ENCODE measurements at places on chromosomes 3 and 15.

GRCh38 chr3:76888856-76889255 is 151.0 kb upstream of the ROBO2 start:
- no peak for DNase-seq

DNA sequence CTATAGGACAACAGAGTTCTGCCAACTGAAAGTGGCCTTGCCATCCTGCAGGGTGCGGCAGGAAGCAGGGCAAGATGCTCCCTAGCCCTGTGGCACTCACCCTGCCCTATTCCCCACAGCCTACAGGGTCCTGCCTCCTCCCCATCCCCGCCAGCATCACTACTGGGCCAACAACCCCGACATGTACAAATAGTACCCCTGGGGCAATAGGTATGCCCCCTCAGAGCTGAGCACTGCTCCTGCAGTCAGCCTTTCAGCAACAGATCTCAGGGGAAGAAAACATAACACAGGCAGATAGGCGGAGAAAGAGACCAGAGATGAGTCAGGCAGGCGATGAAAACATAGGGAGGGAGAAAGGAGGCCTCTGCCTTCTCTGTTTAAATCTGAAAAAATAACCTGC is 74.7 kb downstream of the XXYLT1 start:
- DNase-seq = no peak

DNA sequence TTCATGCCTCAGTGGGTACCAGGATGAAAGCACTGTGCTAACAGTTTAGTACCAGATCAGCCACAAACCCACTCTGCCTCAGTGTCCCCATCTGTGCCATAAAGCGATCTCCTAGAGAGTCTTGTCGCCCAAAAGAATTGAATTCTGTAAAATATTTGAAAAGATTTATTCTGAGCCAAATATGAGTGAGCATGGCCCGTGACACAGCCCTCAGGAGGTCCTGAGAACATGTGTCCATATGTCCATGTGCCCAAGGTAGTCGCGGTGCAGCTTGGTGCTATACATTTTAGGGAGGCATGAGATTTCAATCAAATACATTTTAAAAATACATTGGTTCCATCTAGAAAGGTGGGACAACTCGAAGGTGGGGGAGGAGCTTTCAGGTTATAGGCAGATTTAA is 15.4 kb upstream of the NOX5 start:
- DNase-seq = no peak

GRCh38 chr3:149153402-149153801 is 24.0 kb downstream of the HPS3 start:
- no peak for DNase-seq

GRCh38 chr15:101276501-101277037 is 716 bp downstream of the SELENOS start:
- peak; percentile 14 for DNase-seq

DNA sequence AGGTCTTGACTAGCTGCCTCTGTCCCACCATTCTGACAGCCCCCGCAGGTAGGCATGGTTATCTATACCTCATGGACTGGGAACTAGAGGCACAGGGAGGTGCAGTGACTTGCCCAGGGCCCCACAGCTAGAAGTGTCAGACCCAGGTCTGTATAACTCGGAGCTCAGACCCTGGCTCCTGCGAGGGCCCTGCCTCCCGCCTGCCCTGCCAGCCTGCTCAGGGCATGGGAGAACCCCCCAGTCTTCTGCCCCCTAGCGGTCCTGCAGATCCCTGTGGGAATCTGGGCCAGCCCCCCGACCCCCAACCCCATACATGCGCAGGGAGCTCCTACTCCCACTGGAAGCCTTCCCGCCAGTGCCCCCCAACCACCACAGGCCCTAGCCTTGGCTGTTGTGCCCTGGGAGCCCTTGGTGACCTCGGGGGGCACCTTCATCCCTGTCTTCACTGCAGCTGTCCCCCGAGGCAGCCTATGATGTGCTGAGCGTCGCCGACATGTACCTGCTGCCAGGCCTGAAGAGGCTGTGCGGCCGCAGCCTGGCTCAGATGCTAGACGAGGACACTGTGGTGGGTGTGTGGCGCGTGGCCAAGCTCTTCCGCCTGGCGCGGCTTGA is 6.9 kb downstream of the ABTB1 start:
- no peak for DNase-seq

GRCh38 chr3:64203969-64204908 is 21.0 kb downstream of the PRICKLE2 start:
- DNase-seq = no peak

GRCh38 chr3:61908382-61908781 is 347.0 kb downstream of the PTPRG start:
- DNase-seq = no peak

DNA sequence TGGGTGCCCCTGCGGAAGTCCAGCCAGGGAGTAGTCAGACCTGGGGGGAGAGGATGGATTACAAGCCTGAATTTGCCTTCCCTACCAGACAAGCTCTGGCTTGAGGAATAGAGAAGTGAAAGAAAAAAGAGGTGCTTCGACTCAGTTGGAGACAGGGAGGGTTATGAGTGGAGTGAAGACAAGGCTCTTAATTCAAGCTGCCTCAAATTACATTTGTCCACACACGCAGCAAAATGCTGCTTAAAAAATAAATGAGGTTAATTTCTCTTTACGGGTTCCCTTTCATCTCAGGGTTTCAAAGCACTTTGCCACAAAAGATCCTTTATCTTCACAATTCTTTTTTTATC is 49.0 kb upstream of the SLC4A7 start:
- no peak for DNase-seq

DNA sequence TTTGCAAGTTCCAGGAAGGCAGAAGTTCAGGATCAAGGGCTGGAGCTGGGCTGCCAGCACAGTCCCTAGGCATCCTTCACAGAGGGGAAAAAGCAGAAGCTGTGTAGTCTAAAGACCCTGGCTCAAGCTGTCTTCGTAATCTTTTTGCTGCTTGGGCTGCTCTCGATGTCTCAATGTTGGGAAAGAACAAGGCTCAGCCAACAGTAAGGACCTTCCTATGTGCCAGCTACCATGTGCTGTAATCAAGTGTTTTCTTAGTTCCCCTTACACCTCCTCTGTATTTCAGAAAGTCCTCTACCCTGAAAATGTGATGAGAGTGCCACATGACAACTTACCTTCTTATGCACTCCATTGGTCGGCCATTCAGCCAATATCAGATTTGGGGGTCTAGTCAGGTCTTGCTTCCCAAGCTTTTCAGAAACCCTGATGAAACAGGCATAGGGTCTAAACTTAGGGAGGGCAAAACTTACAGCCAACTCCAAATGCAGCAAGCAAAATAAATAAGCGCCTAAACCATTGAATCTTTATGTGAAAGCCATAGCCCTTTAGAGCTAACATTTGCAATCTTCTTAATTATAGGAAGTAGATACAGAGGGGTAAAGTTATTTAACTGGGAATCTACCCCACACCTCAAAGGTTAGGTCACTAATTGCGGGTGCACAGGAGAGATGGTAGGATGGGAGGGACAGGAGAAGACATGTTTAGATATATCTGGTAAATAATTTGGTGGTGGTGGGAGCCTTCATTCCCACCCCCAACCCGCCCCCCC is 1.2 kb upstream of the EDEM1 start:
- no peak for DNase-seq

GRCh38 chr3:117735481-117736101 is 1026.0 kb downstream of the TUSC7 start:
- no peak for DNase-seq

GRCh38 chr15:67072442-67072841 is 7.0 kb downstream of the SMAD3 start:
- DNase-seq = no peak

DNA sequence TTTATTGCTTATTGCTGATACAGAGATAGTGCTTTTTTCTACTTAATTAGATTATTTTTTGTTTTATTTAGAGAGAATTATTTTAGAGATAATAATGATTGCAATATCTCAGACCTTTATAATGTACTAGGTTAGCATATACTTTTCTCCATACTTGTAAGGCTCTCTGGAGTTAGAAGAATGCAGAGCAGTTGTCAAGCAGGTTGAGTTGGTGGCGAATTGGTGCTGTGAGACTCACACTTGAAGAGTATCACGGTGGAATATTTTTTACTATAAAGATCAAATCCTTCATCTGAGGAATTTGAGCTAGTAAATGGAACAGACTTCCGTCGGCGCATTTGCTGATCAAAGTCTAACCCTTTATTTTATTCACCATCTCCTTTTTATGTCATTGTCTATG is 47.3 kb upstream of the MDFIC2 start:
- DNase-seq = no peak

- peak; percentile 21 for DNase-seq
Measured at GRCh38 chr15:75455982-75456531, 4.6 kb upstream of the SIN3A start.

DNA sequence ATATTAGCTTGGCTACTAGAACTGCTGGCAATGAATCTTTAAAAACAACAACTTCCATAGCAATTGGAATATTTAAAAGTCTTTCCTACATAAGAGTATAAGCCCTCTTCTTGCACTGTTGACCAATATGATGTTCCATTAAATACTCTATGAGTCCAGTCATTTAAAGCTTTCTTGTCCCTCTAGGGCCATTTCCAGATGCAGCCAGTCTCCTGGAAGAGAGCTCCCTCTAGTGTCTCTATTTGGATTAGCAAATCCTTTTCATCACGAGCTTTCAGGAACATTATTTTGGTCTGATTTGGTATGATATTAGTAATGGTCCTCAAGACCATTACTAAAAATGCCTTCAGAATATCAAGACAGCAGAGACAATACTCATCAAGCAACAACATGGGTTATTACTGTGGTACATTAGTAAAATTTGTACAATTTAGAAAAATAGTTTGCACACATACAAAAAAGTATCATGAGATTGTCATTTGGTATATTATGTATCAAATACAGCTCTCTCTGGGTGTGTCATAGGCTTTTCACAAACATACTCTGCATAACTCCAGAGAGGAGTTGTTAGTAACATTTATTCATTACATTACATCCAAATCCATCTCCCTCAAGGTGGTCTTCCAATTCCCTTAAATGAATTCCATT is 101.3 kb downstream of the DPH6 start:
- DNase-seq = peak; percentile 37

GRCh38 chr3:149145356-149145755 is 15.9 kb downstream of the HPS3 start:
- DNase-seq = no peak

- no peak for DNase-seq
Measured at GRCh38 chr3:69867941-69868505, 128.8 kb downstream of the MITF start.

DNA sequence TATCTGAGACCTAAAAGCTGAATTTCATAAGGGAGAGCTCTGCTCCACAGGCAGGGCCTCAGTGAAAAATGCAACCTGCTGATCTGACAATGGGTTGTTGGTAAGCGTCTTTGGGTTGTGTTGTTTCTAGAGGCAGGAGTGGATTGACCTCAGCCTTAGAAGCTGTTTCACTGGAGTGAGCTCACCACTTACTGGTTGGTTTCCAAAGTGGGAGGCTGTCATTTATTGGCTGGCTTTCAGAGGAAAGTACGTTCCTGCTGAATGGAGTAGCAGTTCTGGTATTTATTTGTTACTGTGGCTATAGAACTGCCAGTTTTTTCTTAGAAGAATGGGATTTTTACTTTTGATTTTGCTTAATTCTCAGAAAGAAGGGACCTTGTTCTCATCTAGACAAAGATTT is 29.3 kb upstream of the COL6A5 start:
- no peak for DNase-seq

DNA sequence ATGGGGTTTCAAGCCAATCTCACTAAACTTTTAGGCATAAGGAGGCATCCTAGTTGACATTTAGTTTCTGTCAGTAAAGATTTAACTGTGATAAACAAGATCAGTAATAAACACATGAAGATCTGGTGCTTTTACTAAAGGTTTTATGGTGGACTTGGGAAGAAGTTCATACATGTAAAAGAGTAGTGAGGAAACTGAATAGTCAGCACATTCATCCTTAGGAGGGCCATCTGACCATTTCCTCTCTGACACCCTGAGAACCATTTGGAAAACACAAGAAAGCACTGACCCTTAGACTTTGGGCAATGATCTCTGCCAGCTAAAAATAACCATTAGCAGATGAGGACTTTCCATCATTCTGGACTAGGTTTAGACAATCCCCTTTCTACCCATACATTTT is 1040.9 kb downstream of the AGBL1 start:
- no peak for DNase-seq

- DNase-seq = no peak
Measured at GRCh38 chr3:119835556-119835955, 53.7 kb downstream of the NR1I2 start.

GRCh38 chr15:31869686-31870307 is 160.5 kb upstream of the CHRNA7 start:
- no peak for DNase-seq

GRCh38 chr15:47932951-47933641 is 187.7 kb upstream of the SLC24A5 start:
- no peak for DNase-seq

- DNase-seq = no peak
Measured at GRCh38 chr3:21259896-21260295, 491.1 kb downstream of the ZNF385D start.

DNA sequence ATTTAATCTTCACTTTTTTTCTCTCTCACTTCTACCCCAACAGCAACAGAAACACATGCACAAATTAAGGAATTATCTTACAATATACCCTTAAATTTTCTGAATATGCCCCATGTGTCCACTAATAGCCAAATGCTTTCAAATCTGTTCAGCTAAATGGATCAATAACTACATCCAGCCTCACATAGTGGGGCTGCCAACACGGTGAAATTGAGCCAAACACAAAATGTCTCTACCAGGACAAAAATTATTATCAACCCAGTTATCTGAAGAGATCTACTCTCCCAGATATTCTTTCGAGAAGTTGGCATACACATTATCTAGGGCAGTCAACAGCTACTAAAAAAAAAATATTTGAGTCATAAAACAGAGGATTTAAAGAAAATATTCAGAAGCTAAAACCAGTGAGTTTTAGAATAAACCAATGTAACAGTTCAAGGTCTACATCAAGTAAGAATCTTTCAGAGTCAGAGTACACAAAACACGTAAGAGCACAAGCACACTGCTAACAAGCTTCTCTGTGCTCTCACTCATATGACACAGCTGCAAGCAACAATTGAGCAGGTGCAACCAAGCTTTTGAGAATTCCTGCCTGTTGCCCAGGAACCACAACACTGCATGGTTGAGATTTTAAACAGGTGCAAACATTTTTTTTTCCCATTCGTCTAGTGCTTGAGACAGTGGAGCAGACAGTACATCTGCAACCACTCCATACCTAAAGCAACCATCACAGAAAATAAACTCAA is 247.7 kb downstream of the ZBTB20 start:
- DNase-seq = peak; percentile 97

DNA sequence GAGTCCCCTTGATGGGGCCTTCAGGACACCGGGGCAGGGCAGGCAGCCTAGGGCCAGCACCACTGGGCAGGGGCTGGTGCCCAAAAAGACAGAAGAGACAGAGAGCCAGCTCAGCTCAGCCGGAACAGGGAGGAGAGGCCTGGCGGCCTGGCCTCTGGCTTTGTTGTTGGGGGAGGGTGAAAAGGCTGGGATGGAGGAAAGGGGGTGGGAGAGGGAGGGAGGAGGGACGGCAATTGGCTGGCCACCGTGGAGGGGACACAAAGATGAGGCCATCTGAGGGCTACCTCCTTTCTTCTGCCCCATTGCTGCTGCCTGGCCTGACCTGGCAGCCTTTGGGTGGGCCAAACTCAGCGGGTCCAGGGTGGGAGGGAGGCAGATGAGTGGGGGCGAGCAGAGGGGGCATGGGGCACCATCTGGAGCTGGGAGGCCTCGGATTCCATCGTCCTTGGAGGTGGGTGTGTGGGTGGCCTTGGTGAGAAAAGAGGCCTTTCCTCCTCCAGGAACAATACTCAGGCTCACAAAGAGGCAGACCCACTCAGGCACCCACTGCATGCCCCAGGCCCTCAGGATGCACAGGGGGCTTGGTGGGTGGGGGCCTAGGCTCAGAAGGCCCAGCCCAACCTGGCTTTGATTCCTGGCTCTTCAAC is 9.3 kb downstream of the EFCC1 start:
- DNase-seq = no peak

All from SHP77 (cell line).